ENCODE measurements at places on chromosomes 2 and 18.

DNA sequence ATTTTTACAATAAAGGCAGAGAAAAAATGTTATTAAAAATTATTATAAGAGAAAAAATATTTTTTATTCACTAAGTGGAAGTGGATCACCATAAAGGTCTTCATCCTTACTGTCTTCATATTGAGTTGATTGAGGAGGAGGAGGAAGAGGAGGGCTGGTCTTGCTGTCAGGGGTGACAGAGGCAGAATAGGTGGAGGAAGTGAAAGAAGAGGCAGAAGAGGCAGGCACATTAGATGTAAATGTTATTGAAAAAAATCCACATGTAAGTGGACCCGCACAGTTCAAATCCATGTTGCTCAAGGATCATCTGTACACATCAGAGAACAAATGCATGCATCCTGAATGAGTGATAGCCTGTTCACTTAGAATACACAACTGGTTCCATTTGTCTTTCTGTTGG lies 6.4 kb upstream of the SPATS2L start:
- DNase-seq = no peak

- DNase-seq = no peak
Measured at GRCh38 chr2:234671716-234672115, 174.8 kb upstream of the ARL4C start.

DNA sequence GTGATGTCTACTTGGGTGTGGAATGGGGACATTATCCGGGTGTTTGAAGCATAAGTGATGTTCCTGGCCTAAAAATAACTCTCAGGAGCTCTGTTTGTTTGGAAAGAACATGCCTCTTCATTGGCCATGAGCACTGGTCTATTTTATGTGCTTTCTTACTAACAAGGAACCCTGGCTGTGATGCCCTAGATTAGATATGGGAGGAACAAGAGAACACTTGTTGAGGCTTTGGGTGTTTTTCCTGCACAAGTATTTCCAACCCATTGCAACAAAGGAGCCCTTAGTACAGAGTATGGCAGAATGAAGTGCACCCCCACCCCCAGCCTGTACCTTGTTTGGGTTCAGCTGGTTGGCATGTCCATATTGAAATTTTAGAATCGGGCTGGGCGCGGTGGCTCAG lies 95.9 kb downstream of the SLC4A3 start:
- no peak for DNase-seq

DNA sequence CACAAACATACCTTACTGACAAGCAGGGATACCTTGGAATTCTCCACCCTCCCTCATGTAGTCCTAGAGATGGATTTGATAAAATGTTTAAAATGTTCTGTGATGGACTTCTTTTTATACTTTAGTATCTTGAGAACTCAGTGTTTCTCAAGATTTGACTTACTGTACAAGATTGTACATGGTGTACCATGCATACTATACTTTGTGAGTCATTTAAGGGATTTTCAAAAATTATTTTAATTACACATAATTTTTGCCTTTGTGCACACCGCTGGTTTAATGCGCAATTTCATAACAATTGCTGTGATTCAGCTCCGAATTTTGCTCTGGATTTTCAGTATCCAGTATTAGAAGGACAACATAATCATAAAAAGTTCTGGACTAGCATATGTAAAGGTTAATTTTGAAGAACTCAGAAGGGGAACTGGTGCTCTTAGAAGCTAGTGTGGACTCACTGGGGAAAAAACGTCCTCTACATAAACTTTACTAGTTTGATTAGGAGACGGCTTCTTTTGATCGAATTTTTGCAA lies 78.6 kb upstream of the ACSL3 start:
- DNase-seq = no peak

GRCh38 chr2:237752761-237753165 lies 45.8 kb upstream of the RBM44 start:
- no peak for DNase-seq

- no peak for DNase-seq
Measured at GRCh38 chr2:85414761-85415553, 3.6 kb upstream of the SH2D6 start.

- DNase-seq = no peak
Measured at GRCh38 chr2:200761266-200761665, 50.4 kb upstream of the BZW1 start.

- no peak for DNase-seq
Measured at GRCh38 chr18:63091671-63092364, 227.8 kb downstream of the BCL2 start.

- no peak for DNase-seq
Measured at GRCh38 chr2:143176606-143177005, 47.4 kb downstream of the ARHGAP15 start.

GRCh38 chr2:217248312-217248935 lies 388.6 kb upstream of the TNP1 start:
- no peak for DNase-seq

GRCh38 chr2:236168110-236169080 lies at the start of gene GBX2:
TSS of gene GBX2 (minus strand) at chr2:236168386. CDS start at chr2:236167971, 415 bp downstream.
- no peak for DNase-seq

- no peak for DNase-seq
Measured at GRCh38 chr2:5172923-5173322, 519.3 kb upstream of the SOX11 start.

DNA sequence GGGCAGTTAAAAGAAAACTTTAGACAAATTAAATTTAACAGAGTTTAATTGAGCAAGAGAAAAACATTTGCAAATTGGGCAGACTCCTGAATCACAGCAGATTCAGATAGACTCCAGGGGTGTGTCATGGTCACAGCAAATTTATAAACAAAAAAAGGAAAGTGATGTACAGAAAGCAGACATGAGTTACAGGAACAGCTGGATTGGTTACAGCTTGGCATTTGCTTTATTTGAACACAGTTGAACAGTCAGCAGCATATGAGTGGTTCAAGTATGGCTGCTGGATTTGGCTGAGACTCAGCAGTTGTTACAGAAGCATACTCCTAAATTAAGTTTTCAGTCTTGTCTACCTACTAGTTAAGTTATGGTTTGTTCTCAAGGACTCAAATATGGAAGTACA lies 82.3 kb upstream of the NYAP2 start:
- no peak for DNase-seq

DNA sequence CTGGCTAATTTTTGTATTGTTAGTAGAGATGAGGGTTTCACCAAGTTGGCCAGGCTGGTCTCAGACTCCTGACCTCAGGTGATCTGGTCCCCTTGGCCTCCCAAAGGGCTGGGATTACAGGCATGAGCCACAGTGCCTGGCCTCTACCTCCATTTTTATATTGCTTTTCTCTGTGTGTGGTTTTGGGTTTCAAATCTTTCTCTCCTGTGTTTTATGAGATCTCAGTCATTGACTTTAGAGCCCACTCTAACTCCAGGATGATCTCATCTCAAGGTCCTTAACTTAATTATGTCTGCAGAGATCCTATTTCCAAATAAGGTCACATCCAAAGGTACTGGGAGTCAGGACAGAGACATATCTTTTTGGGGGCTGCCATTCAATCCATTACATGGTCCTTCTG lies 24.7 kb downstream of the ARL4C start:
- no peak for DNase-seq

DNA sequence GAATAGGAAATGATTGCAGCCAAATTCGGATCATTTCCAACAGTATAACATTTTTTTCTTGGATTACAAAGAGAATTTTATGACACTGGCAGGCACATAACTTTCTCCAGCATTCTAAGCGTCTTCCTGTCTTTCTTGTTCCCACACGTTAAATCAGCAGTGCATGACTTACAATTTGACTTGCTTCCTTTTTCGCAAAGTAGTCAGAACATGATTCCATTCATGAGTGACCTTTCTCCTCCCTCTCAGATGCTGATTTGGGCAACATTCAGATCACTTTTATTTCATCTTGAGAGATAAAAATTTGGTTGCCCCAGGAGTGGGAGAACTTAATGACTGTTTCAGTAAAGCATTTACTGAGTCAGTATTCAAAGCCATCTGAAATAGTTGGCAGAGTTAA lies 858.7 kb upstream of the ACVR2A start:
- no peak for DNase-seq

GRCh38 chr18:55657572-55658331 lies 69.8 kb upstream of the TCF4 start:
- no peak for DNase-seq

- DNase-seq = no peak
Measured at GRCh38 chr2:53690876-53691275, 76.7 kb upstream of the CHAC2 start.

DNA sequence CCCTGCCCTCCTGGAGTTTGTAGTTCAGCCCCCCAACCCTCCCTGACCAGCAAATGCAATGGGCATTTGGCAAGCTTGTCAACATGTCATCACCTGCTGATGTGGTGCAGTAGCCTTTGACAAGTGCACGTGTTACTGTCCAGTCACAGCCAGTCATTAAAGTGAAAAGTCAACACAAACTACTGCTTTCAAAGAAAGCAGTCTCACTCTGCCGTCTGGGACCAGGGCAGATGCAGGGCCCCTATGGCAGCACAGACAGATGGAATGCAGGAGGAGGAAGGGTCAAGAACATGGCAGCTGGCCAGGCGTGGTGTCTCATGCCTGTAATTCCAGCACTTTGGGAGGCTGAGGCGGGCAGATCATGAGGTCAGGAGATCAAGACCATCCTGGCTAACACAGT lies 222.4 kb upstream of the OSR1 start:
- DNase-seq = no peak

- no peak for DNase-seq
Measured at GRCh38 chr2:8659092-8659734, 22.6 kb upstream of the ID2 start.

- DNase-seq = peak; percentile 54
Measured at GRCh38 chr2:24920098-24920808, at the start of gene ADCY3. TSS of gene ADCY3 (minus strand) at chr2:24920237. CDS start at chr2:24918987, 1,250 bp downstream.

- peak; percentile 26 for DNase-seq
Measured at GRCh38 chr18:46343931-46344372, 239.8 kb downstream of the HAUS1 start.

- DNase-seq = peak; percentile 61
Measured at GRCh38 chr2:37635504-37636380, 35.7 kb downstream of the CDC42EP3 start.

GRCh38 chr2:44789446-44789845 lies 152.1 kb upstream of the SIX3 start:
- no peak for DNase-seq

GRCh38 chr2:104164721-104165252 lies 689.1 kb upstream of the POU3F3 start:
- DNase-seq = no peak

DNA sequence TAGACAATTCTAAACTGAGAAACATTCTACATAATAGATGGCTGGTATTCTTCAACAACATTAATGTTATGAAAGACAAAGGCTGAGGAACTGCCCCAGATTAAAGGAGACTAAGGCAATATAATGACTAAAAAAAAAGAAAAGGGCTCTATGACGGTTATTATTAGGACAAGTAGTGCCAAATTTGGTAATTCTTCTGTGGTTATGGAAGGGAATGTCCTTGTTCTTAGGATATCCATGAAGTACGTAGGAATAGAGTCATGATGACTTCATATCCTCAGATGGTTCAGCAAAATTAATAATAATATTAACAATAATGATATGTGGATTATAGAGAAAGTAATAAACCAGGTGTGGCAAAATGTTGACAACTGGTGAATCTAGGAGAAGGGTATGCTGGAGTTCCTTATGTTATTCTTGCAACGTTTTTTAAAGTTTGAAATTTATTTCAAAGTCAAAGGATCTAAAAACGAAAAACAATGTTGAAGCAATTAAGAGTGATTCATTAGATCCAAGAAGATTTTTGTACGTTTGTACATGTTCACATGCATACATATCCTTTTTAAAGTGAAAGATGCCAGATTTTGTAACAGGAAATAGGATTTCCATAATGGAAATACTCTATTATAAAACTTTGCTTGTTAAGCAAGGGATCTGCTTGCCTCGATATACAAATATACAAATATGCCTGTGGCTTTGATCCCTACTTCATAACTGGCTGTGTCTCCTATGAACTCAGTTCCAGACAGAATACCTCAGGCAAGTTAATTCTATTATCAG lies 27.7 kb upstream of the STRN start:
- no peak for DNase-seq

DNA sequence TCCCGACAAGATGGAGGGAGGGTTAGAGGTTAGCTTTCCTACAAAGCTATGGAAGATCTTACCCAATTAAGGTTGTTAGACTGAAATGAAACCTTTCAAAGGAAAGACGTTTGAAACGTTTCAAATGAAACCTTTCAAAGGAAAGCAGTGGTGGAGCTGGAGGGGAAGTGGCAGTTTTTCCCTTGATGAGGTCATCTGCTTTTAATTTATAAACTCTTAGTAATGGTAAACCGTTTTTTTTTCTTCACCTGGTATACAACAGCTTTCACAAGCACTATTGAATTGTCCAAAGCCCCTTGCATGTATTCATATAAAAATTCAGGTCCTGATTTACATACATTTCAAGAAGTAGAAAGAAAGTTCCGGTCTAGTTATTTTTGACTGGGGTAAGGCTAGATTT lies 7.4 kb downstream of the PMAIP1 start:
- no peak for DNase-seq

- DNase-seq = no peak
Measured at GRCh38 chr2:60447943-60448342, 105.5 kb downstream of the BCL11A start.

- no peak for DNase-seq
Measured at GRCh38 chr18:58117786-58118403, 73.9 kb downstream of the NEDD4L start.

- DNase-seq = no peak
Measured at GRCh38 chr2:86566158-86566820, 3.0 kb upstream of the CHMP3 start.

GRCh38 chr2:30231212-30231995 lies at the start of gene LBH:
TSS of gene LBH (plus strand) at chr2:30231534. CDS start at chr2:30231739, 205 bp downstream.
- DNase-seq = peak; percentile 90

- no peak for DNase-seq
Measured at GRCh38 chr2:28716265-28716865, 35.3 kb upstream of the PPP1CB start.

DNA sequence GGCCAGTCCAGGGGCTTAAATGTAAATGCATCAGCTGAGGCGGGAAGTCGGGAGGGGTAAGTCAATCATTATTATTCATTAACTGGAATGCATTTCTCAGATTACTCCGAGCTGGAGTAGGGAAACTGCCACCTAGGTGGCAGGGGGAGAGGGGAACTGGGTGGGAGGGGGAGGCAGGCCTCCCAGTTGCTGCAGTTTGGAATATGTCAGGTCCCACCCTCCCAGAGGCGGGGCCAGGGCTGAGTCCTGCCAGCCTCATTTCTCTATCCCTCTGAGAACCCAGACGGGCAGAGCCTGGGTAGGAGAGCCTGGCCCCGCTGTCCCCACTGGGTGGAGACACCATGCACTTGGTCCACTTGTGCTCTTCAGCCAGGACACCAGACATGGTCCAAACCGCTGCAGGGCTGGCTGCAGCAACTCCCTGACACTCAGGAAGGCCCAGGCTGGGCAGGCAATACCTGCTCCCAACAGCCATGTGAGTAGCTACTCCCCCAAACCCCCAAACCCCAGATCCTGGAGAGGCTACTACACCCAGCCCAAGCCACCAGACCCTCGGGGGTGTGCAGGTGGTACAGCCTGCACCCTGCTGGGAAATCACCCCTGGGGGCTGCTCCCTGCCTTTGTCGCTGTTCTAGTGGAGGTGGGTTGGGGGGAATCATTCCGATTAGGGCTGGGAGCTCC lies at the start of gene GPBAR1:
TSS of gene GPBAR1 (plus strand) at position 274 of the 681 bp plus-strand sequence. CDS start 1,710 bp downstream, outside the sequence.
- no peak for DNase-seq

DNA sequence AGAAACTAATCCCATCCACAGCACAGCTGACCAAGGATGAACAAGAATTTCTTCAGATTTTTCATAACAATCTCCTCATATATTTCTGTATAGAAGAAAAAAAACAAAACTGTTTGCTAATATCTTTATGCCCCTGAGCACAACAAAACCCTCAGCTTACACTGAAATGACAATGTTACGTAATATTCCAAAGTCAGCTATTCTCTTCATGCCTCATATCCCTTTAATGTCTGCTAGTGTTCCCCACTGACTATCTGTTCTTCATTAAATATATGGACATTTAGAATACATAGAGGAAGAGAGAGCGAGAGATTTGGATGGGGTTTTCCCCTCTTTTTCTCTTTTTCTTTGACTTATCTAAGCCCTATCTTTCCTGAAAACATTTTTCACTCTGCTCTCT lies 87.9 kb upstream of the GULP1 start:
- DNase-seq = no peak

Data from activated T-helper 1 cell treated with anti-CD3 and anti-CD28 coated beads, Interleukin-2, amount 50 U/mL, for 16 hours (primary cell).